ENCODE measurements at places on chromosomes 1 and 21. TPM values are rescaled to one million over a fixed set of nuclear protein-coding genes. Genes with fewer than 3 reads are reported as not detected.

The MXRA8 gene
- total RNA-seq, result 641 TPM

The KRTAP12-1 gene
- not detected for total RNA-seq

The ADAM30 gene
- not detected for total RNA-seq

The ANXA9 gene
- not detected for total RNA-seq

The LHX4 gene
- total RNA-seq, result not detected

The AIRE gene
- not detected for total RNA-seq

Data from cardiac ventricle fibroblast (primary cell).